ENCODE measurements at places on chromosomes 11 and 22.

GRCh38 chr11:18203723-18204122, 31.1 kb downstream of the MRGPRX4 start:
- peak; percentile 31 for DNase-seq

- peak; percentile 47 for DNase-seq
These were observed 18.2 kb downstream of the KCNJ1 start for GRCh38 chr11:128848815-128849455.

DNA sequence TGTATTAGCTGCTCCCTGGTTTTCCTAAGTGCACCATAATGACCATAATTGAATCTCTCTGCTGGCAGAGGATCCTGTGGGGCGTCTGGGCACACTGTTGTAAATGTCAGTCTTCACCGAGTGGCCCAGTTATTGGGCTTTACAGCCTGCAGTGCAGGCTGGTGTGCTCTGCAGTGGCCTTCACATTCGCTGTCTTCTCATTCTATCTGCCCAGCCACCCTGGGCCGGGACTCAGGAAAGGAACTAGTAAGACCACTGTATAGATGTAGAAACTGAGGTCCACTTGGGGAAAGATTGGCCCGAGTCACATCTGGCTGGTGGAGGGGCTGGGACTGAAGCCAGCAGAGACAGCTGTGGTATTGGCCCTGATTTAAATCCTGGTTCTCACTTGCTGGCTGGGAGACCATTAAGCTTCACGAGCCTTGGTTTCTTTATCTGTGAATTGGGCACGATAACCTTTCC, 49.3 kb downstream of the TSPAN18 start:
- DNase-seq, result no peak

DNA sequence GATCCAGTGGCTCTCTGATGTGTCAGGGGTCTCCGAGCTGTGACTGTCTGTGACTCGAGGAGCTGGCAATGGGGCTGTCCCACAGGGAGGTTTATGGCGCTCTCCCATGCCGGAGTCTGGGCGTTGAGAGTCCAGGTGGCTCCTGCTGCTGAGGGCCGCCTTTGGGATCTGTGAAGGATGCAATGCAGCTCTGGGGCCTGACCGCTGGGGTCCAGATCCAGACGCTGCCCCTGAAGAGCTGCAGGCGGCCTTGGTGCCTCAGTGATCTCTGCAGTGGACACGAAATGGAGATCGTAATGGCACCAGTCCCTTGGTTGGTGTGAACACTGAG, 155.3 kb downstream of the TBC1D22A start:
- no peak for DNase-seq

- no peak for DNase-seq
These were observed 20.3 kb upstream of the MRPL17 start for GRCh38 chr11:6703247-6704063.

- DNase-seq, result no peak
These were observed 78.8 kb upstream of the PRODH start for GRCh38 chr22:19014886-19015285.

DNA sequence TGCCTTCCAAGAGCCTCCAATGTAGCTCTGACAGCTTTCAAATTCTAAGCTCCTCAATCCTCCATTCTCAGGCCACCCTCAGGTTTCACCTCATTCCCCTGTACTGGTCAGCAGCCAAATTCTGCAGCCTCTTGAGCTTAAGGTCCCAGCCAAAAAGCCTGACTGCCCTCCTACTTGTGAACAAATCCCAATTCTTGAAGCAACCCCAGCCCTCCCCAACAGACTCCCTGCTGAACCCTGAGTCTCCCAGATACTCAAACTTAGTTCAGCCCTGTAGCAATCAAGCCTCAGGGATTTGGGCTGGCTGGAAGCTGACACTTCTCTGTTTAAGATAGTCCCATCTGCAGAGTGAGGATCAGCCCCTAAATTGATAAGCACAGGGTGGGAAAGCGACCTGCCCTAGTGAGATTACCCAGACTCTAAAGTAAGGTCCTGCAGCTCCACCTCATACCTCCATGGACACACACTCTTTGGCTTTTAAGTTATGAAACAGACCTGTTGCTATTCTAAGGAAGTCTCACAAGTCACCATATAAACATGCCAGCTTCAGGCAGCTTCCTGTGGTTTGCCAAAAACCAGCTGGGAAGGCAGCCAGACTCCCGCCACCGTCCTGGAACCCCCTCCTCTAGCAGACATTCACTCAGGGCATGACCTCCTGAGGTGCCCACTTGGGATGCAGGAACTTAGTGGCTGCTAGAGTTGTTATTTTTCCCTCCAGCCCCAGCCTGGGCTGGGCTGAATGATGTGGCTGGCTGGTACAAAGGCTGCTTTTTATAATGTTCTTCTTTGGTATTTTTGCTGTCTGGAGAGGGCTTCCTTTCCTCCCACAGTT, 82.5 kb upstream of the PICALM start:
- DNase-seq, result peak; percentile 40

DNA sequence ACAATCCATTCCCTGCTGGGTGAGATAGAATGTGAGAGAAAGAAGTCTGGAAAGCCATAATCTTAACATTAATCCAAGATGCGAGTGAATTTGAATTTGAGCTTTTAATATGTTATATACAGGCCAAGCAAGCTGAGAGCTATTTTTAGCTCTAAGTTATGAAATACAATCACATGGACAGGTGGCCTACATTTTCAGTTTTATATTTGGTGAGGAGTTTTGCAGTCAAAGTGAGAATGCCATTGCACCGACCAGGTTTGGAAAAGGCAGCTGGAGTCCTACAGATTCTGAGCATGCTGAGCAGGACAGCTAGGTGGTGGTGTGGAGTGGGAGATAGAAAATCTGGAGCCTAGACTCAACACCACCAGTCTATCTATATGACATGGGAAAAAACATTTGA, 12.0 kb downstream of the OR5B21 start:
- DNase-seq, result no peak
